MG63 (cell line): ENCODE measurements at places on chromosomes 3 and 15. TPM values are rescaled to one million over a fixed set of nuclear protein-coding genes. Genes with fewer than 3 reads are reported as not detected.

CCR9 gene
- total RNA-seq = not detected in 2 replicates

RNU5B-1 gene
- total RNA-seq = not detected in 2 replicates

POPDC2 gene
- 0.07 TPM in 1 of 2 replicates, not detected in the other for total RNA-seq

AHSG gene
- total RNA-seq = not detected in 2 replicates

NDUFB4 gene
- total RNA-seq = 190 and 205 TPM in 2 replicates

GRCh38 chr15:60527456-60527855 lies 48.5 kb upstream of the ICE2 start:
- DNase-seq = no peak

DNA sequence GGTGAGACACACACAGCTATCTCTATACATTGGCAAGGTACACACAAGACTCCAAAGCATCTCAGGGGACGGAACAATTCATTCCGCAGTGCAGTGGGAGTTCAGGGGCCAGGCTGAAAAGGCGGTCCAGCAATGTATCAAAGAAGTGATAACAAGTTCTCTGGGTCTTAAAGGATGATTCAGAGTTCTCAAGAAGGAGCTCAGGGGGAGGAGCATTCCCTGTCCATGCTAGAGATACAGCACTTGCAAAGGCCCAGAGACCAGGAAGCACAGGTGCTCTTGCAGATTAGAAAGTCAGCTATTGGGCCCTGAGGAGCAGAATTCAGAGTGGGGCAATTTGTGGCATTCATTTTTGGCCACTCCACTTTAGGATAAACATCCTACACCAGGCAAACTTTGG lies 34.9 kb downstream of the MECOM start:
- no peak for DNase-seq

GRCh38 chr15:84949845-84950569 lies 31.6 kb upstream of the PDE8A start:
- DNase-seq = peak; percentile 18

DNA sequence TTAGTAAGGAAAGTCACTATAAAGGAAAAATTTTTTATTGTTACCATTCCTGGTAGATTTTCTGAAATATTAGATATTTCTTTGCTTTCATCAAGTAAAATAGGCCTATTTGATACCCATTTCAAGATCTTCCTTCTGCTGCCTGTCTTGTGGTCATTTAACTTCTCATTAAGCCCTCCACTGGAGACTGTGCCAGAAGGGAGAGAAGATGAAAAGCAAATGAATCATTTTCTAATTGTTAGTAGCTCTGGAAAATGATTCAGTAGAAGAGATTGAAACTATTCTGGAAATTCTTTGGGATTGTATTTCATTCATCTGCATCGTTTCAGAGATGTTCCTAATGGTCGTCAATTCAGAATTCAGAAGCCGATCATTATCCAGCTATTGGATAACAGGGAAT lies 3.2 kb downstream of the KCTD6 start:
- DNase-seq = no peak

- no peak for DNase-seq
Measured at GRCh38 chr15:29135702-29136646, 133.6 kb downstream of the NSMCE3 start.

GRCh38 chr15:89358435-89358754 lies 23.8 kb upstream of the POLG start:
- DNase-seq = no peak

- DNase-seq = no peak
Measured at GRCh38 chr3:84960581-84960980, 1.8 kb downstream of the CADM2 start.

DNA sequence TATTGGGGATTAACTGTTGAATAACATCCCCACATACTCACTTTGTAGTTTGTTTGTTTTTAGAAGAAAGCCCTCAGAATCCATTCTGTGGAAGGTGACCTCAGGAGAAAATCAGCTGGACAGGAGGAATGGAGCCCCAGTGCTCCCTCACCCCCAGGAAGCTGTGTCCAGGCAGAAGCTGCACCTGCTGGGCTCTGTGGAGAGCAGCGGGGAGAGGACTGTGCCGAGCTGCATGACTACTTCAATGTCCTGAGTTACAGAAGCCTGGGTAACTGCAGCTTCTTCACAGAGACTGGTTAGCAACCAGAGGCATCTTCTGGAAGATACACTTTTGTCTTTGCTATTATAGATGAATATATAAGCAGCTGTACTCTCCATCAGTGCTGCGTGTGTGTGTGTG lies 14.0 kb downstream of the TIGIT start:
- DNase-seq = no peak

DNA sequence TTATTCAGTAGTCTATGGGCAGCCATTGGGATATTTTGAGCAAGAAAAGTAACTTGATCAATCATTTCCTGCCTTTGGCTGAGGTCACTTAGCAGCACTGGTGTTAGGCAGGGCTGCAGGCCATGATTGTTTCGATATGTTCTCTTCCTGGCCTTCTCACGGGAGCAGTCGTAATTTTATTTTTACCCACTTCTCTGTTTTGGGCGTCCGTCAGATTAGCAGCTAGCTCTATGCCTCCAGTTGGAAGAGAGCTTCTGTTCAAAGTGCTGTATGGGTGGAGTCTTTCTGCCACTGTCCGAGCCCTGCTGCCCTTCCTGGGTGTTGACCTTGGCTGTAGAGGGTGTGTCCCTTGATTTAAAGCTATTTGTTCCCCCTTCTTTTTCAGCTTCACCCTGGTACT lies 123.4 kb upstream of the ROPN1 start:
- no peak for DNase-seq

DNA sequence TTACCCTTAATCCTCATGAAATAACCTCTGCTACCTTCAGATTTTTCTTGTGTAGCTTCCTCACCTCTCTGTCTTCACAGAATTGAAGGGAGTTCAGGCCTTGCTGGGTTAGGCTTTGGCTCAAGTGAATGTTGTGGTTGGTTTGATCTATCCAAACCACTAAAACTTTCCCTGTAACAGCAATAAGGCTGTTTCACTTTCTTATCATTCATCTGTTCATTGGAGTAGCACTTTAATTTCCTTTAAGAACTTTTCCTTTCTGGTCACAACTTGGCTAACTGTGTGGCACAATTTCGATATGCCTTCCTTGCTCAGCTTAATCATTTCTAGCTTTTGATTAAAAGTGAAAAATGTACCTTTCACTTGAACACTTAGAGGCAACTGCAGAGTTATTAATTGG lies 129.8 kb downstream of the NR1I2 start:
- no peak for DNase-seq

DNA sequence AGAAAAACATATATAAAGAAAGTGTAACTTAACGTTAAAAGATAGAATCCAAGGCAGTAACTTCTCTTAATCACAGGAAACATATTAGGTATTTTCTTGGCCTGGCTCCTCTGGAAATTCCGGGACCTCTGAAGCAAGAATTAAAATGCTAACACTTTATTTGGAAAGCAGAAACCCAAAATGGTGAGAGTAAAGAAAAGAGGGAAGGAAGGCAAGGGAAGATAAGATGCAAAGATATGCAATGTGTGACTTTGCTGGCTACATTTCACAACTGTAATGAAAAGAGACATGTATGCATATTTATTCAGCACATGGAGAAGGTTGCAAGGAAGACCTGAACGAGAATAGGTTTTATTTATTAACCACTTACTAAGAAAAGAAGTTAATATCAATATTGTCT lies 372.5 kb downstream of the TBL1XR1 start:
- no peak for DNase-seq

- DNase-seq = no peak
Measured at GRCh38 chr15:89007989-89008388, 80.3 kb upstream of the ABHD2 start.

- no peak for DNase-seq
Measured at GRCh38 chr3:181791056-181791955, 79.6 kb downstream of the SOX2 start.

DNA sequence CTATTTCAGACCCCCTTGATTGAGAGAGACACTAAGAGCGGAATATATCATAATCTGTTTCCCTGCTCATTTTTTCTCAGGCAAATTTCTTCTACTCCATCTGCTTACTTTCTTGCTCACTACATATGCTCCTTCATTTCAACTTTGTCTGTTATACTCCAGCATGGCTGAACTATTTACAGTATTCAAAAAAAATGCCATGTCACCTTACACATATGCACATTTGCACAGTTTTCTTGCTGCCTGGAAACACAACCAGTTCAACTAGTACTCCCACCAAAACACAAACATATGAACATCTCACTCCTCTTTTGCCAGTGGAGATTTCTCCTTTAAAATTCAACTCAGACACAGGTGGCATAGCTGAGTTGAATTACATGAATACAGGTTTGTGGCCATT lies 1142.1 kb upstream of the CADM2 start:
- DNase-seq = no peak
